ENCODE measurements at places on chromosomes 3 and 15.

DNA sequence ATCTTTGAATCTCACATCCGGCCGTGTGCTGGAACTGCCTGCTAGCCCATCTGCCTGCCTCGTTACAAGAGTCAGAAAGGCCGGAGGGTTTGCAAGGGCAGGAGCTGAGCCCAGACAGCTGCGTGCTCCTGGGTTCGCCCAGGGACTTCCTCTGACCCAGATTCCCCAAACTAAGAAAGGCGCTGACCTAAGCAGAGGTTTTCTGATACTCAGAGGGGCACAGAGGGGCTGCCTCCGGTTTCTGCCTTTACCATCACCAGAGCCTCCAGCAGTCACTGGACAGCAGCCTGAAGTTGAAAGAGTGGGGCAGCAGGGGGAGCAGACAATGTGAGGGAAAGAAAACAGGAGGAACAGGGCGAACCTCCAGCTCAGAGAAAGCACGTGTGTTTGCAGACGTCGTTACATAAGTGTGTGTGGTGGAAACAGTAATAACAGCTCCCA, 33.4 kb upstream of the RAD18 start:
- no peak for DNase-seq

GRCh38 chr15:69225355-69226022, 65.1 kb downstream of the GLCE start:
- no peak for DNase-seq

GRCh38 chr3:123201557-123202427, at the start of gene SEC22A:
Gene SEC22A (plus strand): TSS chr3:123201943. CDS start chr3:123209218, 7,275 bp downstream.
- DNase-seq, result peak; percentile 93

- DNase-seq, result peak; percentile 23
These were observed 519.2 kb upstream of the AGTR1 start for GRCh38 chr3:148178503-148178902.

DNA sequence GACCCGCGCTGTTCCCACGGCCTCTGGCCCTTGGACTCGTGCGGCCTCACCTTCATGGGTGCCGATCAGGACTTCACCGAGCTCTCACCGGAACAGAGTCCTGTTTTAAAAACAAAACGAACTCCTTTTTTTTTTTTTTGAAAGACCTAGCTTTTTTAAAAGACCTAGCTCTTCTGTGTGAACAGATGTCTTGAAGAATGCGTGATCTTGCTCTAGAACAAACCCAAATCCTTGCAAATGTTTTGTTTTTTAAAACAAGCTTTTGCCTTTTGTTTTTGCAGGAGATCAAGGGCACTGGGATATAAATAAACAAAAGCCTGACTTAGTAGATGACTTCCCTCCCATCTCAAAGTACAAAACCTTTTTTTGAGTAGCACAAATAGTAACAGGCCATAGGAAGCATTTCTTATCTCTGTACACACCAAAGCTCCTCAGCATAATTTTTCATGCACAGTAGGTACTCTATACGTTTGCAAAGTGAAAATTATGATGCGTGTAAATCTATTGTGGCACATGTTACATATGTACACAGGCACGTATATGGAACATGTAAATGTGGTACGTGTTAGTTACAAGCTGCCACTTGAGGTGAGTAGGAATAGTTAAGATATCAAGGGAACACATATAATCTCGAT, 1.1 kb upstream of the MSL2 start:
- DNase-seq, result no peak

Measured in NCI-H510A (cell line).